Stimulated activated naive CD4-positive, alpha-beta T cell (primary cell): ENCODE measurements at places on chromosomes 1 and 21.

DNA sequence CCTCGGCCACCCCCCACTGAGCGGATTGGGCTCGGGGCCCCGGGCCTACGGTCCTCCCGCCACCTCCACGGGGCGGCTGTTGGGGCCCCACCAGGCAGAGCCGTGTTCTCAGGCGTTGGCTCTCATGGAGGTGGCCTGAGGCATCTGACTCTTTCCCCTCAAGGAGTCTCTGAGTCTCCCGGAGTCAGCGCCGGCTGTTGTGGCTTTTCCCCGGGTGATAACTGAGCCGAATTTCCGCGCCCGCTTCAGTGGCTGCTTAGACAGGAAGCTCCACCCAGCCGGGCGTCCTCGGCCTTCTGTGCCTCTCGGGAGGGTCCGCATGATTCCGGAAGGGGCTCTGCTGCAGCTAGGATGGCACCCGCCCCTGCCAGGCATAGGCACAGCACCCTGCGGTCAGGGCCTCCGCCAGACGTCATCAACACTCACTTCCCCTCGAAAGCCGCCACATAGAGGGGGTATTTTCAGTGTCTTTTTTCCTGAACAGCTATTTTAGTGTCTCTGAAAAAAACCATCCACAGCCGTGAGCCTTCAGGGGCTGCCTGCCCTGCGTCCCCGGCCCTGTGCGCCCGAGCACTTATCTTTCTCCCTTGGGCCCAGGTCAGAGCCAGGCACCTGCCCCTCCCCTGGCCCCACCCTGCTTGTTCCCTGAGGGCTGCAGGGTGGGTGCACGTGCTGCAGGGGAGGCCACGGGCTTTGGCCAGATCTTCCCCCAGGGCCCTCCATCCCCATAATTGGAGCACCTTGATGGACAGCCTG lies 72.9 kb downstream of the SKI start:
- peak; percentile 95 for DNase-seq

DNA sequence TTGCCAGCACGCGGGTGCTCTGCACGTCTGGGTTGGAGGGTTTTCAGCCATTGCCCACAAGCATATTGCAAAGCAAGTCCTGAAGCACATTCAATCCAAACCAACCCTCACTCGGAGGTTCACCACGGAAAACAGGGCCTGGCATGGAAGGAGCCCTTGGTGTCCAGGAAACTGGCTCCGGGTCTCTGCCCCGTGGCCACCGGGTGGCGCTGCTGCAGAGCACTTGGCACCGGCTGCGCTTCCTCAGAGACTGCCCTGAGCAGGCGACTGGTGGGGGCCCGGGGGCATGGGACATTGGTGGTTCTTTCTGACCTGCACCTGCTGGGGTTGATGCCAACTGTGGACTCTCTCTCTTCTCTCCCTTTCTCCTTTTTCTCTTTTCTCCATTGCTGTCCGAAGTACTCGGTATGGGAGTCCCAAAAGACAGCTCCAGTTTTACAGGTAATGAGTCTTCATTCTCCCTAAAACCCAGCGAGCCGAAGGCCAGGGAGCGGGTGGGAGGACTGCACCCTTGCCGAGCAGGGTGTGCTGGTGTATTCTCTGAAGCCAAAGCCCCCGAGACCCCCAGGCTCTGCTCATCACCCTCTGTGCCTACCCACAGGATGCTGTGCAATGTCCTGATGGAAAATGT lies 4.1 kb upstream of the KCNAB2 start:
- DNase-seq = no peak

- DNase-seq = no peak
Measured at GRCh38 chr1:236395947-236396664, 2.0 kb downstream of the EDARADD start.

DNA sequence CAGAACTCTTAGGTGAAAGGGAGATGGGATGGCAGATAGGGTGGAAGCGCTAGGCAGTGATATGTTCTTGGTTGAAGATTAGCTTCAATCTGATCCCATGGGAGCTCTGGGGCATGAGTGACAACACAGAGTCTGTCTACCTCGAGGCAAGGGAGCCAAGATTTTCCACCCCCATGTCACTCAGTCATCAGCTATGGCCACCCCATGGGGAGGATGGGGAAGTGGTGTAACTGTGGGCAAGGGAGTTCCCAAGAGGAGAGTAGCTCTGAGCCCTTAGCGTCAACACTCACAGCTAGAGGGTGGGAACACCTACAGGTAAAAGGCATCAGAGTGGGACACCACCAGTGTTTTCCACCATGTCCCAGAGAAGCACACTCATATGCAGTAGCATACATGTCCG lies 30.3 kb upstream of the C1QA start:
- no peak for DNase-seq

DNA sequence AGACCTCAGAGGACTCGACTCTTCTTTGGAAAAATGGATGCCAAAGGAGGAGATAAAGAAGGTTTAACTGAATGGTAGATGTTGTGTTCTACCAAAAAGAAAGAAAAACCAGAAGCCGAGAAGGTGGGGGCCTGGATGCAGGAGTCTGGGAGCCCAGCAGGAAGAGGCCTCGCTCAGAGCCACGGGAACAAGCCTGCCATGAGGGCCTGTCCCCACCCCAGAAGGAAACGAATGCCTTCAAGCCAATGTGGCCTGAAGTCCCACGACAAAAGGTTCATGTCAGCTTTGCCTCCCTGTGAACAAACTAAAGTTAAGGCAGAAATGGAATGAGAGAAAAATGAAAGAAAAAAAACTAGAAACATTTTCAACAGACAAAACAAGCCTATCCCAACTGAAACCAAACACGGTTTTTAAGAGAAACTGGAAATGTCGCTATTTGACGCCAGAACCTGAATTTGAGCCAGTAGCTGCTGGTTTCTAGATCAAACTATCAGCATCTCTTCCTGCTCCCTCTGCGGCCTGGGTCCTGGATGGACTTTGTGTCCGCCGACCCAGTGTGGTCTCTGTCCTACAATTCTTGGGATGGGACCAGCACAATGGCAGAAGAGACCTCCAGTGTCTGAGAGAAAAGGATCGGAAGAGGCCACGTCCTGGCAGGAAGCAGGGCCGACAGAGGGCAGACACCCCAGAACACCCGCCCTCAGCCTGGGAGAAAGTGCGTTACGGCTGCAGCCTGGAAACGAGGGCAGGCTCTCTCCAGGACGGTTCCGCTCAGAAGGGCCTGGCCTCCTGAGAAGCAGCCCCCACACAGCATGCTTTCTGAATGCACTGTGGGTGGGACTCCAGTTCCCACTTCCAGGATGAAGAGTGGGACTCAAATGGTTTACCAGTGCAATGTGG lies 35.2 kb downstream of the SLC45A1 start:
- DNase-seq = no peak

DNA sequence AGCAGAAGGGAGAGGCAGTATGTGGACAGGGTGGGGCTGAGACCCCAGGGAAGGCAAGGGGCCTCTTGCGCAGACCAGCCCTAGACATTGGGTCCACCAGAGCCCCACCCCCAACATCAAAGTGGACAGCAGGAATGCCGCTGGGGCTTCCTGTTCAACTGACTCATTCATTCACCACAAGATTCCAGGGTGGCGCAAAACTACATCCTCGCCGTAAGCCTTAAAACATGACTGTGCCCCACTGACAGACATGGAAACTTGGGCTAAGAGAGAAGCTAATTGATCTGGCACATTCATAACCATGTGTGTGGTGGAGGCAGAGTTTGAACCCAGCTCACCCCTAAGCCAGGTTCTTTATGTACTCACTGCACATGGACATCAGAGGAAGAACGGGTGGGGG lies 14.0 kb downstream of the COL16A1 start:
- no peak for DNase-seq

- DNase-seq = no peak
Measured at GRCh38 chr1:18091660-18092446, 15.7 kb upstream of the IGSF21 start.

DNA sequence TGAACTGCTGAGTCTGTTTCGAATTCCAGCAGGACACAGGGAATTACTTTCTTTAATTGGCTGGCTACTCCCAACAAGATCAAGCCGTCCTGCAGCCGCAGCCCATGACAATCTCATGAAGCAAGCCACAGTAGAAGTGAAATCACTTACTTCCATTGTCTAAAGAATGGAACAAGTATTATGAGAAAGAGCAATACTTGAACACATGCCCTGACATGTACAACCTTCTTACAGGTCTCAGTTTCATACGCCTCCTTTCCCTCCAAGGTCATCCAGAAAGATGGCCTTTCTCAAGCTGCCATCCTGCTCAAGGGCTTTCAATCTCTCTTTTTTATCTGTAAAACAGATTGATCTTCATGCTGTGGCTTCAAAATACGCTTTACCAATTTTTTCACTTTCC lies 85.1 kb downstream of the PCSK9 start:
- DNase-seq = no peak

DNA sequence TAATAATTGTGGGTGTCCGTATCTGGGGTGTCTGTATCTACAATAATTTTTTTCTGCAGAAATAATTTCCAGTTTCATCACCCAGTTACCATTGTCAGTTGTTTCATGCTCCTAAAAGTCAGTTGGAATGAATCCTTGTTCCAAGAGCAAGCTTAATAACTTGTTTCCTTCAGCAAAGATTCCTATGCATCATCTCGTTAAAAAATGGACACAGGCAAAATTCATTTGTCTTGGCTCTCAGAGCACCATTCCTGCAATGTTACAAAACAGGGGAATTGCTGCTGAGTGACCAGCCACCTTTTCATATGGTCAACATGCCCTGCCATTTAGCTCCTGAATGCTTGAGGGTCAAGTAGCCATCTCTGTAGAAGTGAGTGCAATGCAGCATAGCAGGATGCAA lies 393.4 kb downstream of the KCNT2 start:
- DNase-seq = no peak

DNA sequence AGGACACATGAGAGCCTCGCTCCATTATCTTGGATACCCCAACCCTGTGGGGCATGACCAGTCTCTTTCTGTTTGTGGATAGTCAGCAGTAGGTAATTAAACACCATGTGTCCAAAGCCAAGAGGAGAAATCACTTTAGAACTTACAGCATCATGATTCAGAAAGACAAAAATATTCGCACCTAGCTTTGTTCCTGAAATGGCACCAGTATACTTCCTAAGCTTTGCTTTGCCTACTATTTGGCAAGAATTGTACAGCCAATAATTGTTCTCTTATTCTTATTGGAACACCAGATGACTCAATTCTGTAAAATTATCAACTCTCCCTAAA lies 24.2 kb downstream of the TNFRSF9 start:
- no peak for DNase-seq

DNA sequence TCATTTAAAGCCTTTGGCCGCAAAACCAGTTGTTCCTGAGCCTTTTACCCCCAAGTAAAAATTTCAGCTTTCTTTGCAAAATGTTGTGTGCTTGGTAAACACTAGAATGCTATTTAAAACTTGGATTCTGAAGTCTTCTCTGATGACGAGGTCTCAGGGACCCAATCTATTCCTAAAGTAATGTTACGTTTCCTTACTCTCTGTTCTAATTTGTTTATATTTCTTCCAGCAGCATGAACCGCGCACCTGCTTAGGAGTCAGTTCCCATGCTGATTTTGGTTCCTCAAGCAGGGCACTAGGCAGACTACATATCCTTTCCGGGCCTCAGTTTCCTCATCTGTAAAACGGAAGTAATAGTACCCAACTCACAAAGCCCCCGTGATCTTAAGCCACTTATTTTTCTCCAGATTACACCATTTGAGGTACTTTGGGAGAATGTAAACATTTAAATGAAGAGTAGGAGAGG lies 969 bp upstream of the ALDH4A1 start:
- no peak for DNase-seq

GRCh38 chr1:153804112-153804511 lies 28.9 kb downstream of the SLC27A3 start:
- DNase-seq = no peak

- DNase-seq = no peak
Measured at GRCh38 chr21:17390569-17390968, 122.3 kb upstream of the CXADR start.

GRCh38 chr1:182786995-182787324 lies 2.6 kb upstream of the NPL start:
- DNase-seq = no peak

GRCh38 chr1:178942285-178943198 lies 71.7 kb upstream of the ANGPTL1 start:
- no peak for DNase-seq

- DNase-seq = no peak
Measured at GRCh38 chr1:172024516-172024915, 183.2 kb downstream of the DNM3 start.

- DNase-seq = peak; percentile 20
Measured at GRCh38 chr1:160567858-160568682, 11.2 kb downstream of the CD84 start.
